ENCODE measurements at places on chromosomes 5 and 9.

DNA sequence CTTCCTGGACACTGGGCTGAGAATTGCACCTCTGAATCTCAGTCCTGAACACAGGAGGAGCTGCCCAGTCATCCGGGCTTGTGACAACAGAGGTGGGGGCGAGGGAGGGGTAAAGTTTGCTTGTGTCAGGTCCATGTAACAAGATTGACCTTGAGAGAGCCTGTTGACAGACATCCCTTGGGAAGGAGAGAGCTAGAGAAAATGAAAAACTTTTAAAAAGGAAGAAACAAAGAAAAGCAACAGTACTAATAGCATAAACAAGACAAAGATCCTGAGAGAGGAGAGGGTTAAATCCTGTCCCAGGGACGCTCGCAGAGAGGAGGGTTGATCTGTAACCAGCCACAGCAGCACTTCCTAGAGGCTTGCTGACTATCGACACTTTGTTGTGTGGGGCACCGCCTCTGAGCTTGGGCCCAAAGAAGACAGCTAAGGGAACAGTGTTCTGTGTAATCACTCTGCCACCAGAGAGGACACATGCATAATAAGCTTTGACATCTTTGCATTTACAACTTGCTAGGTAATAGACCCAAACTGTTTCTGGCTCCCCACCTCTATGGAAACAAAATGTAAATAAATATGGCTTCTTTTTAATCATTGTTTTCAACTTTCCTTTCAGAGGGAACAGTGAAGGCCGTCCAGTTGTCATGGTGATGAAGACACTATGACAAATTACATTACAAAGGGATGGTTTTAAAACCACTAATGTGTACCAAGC, 363.7 kb downstream of the CSNK1G3 start:
- H3K4me3 ChIP-seq: no peak overlapping the region
- no peaks in the 10 kb centered on the region for H3K36me3 ChIP-seq
- no peaks in the 10 kb centered on the region for H3K4me1 ChIP-seq
- H3K27ac ChIP-seq: no peak overlapping the region

GRCh38 chr5:151060742-151061141, 20.1 kb downstream of the TNIP1 start:
- DNase-seq: no peak
- peak overlapping the region; percentile 34 for H3K27ac ChIP-seq
- H3K27me3 ChIP-seq: no peaks in the 10 kb centered on the region
- H3K36me3 ChIP-seq: peaks cover 28% of the 10 kb centered on the region
- no peak overlapping the region for H3K4me3 ChIP-seq
- H3K4me1 ChIP-seq: peaks cover 27% of the 10 kb centered on the region

DNA sequence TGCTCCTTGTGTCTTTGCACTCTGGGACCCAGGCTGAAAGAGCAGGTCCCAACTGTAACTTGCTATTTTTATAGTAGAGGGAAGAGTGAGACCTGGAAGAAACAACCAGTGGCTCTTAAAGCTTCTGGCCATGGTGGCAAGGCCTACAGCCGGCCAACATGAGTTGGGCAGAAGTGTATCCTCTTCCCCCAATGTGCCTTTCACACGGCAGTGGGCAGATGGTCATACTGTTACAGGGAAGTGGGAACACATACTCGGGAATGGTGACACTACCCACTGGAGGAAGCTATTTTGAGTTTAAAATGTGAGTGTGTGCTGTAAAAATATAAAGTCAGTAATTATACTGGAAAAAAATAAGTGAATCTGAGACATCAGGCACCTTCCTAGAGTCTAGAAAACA, 116.0 kb downstream of the MVB12B start:
- peaks cover 23% of the 10 kb centered on the region for H3K4me1 ChIP-seq
- H3K4me3 ChIP-seq: no peak overlapping the region
- H3K27me3 ChIP-seq: no peaks in the 10 kb centered on the region
- DNase-seq: no peak
- H3K36me3 ChIP-seq: peaks cover 16% of the 10 kb centered on the region

GRCh38 chr9:109447329-109448076, 50.6 kb downstream of the PTPN3 start:
- H3K4me1 ChIP-seq: peaks cover 10% of the 10 kb centered on the region
- H3K4me3 ChIP-seq: peak overlapping the region; percentile 1
- H3K27ac ChIP-seq: no peak overlapping the region
- H3K27me3 ChIP-seq: peaks cover 15% of the 10 kb centered on the region
- H3K36me3 ChIP-seq: no peaks in the 10 kb centered on the region

GRCh38 chr9:71183251-71183650, 61.8 kb upstream of the TRPM3 start:
- no peaks in the 10 kb centered on the region for H3K27me3 ChIP-seq
- no peak overlapping the region for H3K4me3 ChIP-seq
- no peaks in the 10 kb centered on the region for H3K36me3 ChIP-seq
- no peaks in the 10 kb centered on the region for H3K4me1 ChIP-seq
- no peak overlapping the region for H3K27ac ChIP-seq
